Heart right ventricle (tissue), 16 donors: ENCODE measurements at places on chromosomes 1 and 21. TPM values are rescaled to one million over a fixed set of nuclear protein-coding genes. Genes with fewer than 3 reads are reported as not detected.

DNA sequence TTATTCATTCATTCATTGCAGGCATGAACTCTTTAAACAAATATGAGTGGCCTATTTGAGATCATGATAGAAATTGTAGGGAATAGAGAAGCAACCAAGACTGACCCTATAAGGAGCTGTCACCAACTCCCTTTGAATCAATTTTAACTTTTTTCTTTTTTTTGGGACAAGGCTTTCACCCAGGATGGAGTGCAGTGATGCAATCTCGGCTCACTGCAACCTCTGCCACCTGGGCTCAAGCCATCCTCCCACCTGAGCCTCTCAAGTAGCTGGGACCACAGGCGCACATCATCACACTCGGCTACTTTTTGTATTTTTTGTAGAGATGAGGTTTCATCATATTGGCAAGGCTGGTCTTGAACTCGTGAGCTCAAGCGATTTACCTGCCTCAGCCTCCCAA, 17.1 kb upstream of the ATP5PO start:
- H3K27ac ChIP-seq: no peak overlapping the region
- no peak overlapping the region for H3K4me3 ChIP-seq
- DNase-seq: no peak

- no peak overlapping the region for H3K4me3 ChIP-seq
- H3K27me3 ChIP-seq: no peaks in the 10 kb centered on the region
- H3K4me1 ChIP-seq: peaks cover 44% of the 10 kb centered on the region
- H3K36me3 ChIP-seq: no peaks in the 10 kb centered on the region
- no peak for DNase-seq
Measured at GRCh38 chr1:7554385-7555235, 216.5 kb upstream of the VAMP3 start.

DNA sequence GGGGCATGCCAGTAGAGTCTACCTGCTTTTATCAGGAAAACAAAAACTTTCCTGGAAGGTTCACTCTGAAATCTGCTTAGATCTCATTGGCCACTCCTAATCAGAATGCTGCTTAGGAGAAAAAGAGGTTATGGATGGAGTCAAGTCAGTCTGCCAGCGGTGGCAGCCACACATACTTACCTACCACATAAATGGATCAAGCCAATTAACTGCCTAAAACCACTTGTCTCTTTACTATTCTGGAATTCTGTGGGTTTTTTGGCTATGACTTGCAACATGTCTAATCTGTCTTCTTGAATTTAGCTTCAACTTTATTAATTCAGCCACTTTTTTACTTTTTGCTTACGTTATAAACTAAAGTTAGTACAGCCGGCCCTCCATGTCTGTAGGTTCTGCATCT, 140.2 kb upstream of the SERTAD4 start:
- no peaks in the 10 kb centered on the region for H3K36me3 ChIP-seq
- DNase-seq: no peak
- H3K27me3 ChIP-seq: no peaks in the 10 kb centered on the region
- H3K4me3 ChIP-seq: no peak overlapping the region

DNA sequence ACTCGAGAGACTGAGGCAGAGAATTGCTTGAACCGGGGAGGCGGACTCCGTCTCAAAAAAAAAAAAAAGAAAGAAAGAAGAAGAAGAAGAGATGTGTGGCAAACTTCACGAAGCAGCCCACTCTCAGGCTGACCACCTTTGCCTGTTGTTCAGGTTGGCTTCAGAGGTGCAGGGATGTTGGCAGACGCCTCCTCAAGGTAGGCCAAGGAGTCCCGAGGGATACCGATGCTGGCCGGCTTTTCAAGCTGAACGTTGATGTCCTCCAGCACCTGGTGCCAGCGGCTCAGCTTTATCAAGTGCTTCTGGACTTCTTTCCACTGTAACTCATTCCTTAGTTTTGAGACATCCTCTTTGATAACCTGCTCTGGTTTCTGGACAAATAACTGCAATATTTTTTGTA, 243.8 kb upstream of the ADGRL2 start:
- H3K4me1 ChIP-seq: no peaks in the 10 kb centered on the region
- H3K27me3 ChIP-seq: no peaks in the 10 kb centered on the region
- H3K27ac ChIP-seq: no peak overlapping the region

DNA sequence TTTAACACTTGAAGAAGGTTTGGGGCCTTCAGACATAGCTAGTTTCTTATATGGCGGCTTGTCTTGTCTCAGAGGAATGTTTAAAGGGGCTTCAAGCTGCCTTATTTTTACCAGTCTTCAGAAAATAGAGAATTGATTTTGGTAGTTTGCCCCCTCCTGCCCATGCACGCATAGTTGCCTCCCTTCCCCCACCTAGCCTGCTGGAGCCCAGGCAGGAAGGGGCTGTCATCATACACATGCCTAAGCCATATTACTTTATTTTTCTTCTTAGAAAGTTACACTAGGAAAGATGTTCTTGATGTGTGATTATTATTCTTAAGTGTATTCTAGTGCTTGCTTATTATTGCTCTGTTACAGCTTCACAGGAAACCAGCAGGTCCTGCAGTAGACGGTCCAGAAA, 18.3 kb downstream of the PBX1 start:
- H3K4me3 ChIP-seq: no peak overlapping the region
- peaks cover 24% of the 10 kb centered on the region for H3K4me1 ChIP-seq
- no peak for DNase-seq

- peak; percentile 68 for DNase-seq
- no peak overlapping the region for H3K4me3 ChIP-seq
- H3K4me1 ChIP-seq: peaks cover 9% of the 10 kb centered on the region
- H3K27ac ChIP-seq: no peak overlapping the region
- H3K27me3 ChIP-seq: peaks cover 3% of the 10 kb centered on the region
Measured at GRCh38 chr1:110615548-110616130, 9.5 kb upstream of the KCNA2 start.

DNA sequence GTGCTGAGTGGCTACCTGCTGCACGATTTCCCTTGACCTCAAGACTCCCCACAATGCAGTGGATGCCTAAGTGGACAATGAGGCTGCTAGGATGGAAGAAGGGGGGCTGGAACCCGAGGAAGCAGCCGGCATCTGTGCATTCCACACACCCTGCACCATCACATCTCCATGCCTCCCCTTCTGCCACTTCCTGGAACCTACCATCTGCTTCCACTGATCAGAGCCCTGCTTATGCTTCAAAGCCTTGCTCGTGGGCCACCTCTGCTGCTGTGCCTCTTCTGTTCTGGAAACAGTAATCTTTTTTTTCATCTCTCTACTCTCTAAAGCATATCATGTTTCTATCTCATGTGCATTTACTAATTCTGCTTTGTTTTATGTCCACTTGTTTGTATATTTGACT, 66.2 kb upstream of the WDR26 start:
- H3K36me3 ChIP-seq: no peaks in the 10 kb centered on the region
- H3K4me1 ChIP-seq: peaks cover 62% of the 10 kb centered on the region
- H3K27ac ChIP-seq: no peak overlapping the region
- no peak overlapping the region for H3K4me3 ChIP-seq
- no peaks in the 10 kb centered on the region for H3K27me3 ChIP-seq

DNA sequence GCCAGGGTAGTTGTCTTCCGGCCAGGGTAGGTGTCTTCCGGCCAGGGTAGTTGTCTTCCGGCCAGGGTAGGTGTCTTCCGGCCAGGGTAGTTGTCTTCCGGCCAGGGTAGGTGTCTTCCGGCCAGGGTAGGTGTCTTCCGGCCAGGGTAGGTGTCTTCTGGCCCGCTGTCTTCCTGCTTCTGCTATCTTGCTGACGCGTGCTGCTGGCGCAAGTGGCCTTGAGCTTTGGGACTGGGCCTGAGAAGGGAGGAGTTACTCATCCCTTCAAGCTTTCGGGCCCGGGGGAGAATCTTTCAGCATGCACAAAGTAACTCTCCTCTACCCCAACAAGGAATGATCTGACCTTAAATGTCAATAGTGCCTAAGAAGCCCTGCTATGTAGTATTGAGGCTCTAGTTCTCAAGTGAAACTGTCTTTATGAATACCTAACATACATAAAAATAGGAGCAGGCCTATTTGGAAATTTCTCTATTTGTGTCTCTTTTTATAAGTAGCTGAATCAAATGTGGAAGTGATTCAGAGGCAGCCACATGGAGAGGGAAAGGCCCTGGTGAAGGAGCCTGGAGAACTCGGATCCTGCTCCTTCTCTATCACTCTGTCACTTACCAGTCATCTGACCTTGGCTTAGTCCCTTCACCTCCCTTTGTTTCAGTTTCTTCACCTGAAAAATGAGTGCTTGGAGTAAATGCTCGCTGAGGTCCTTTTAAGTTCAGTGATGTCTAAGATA, 65.6 kb downstream of the RGL1 start:
- H3K36me3 ChIP-seq: peaks cover 15% of the 10 kb centered on the region
- peaks cover 25% of the 10 kb centered on the region for H3K4me1 ChIP-seq
- H3K27ac ChIP-seq: peak overlapping the region; percentile 67
- no peak overlapping the region for H3K4me3 ChIP-seq
- DNase-seq: peak; percentile 56
- H3K27me3 ChIP-seq: no peaks in the 10 kb centered on the region

DNA sequence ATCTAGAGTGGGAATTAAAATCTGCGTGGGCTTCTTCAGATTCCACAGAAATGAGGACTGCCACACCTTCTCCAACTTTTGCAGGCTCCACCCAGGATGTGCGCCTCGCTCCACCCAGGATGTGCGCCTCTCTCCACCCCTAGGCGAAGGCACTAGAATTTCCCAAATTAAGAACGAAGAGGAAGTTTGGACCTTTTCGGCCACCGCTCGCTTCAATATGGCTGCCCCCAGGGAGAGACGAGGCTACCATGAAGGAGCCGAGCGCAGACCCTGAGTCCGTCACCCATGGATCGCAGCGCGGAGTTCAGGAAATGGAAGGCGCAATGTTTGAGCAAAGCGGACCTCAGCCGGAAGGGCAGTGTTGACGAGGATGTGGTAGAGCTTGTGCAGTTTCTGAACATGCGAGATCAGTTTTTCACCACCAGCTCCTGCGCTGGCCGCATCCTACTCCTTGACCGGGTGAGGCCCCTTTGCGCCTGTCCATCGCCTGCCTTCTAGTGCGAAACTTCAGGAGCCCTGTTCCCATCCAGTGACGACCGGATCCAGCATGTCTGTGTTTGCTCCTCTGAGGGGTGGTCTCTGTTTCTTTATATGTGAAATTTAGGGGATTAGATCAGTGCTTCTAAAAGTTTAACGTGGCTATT, at the start of the genes CRYZ and TYW3:
Gene CRYZ (minus strand): TSS at position 91 of the 644 bp plus-strand sequence. CDS start 8,229 bp downstream, outside the sequence.
Gene TYW3 (plus strand): TSS at position 193 of the 644 bp plus-strand sequence. CDS start 93 bp downstream, at position 286.
- peak within 1 kb of the TSS; percentile 84 for H3K27ac ChIP-seq
- no peaks in the 10 kb centered on the region for H3K36me3 ChIP-seq
- no peaks in the 10 kb centered on the region for H3K27me3 ChIP-seq
- H3K4me3 ChIP-seq: peak within 1 kb of the TSS; percentile 74
- peak; percentile 96 for DNase-seq
- peaks cover 21% of the 10 kb centered on the region for H3K4me1 ChIP-seq

- H3K27ac ChIP-seq: no peak overlapping the region
- H3K27me3 ChIP-seq: no peaks in the 10 kb centered on the region
- no peaks in the 10 kb centered on the region for H3K4me1 ChIP-seq
Measured at GRCh38 chr1:242185731-242186130, 186.8 kb upstream of the MAP1LC3C start.

GRCh38 chr1:202958544-202959275, 598 bp upstream of the ADIPOR1 start:
- no peak for DNase-seq
- peak overlapping the region; percentile 92 for H3K27ac ChIP-seq
- peak overlapping the region; percentile 89 for H3K4me3 ChIP-seq
- H3K36me3 ChIP-seq: peaks cover 19% of the 10 kb centered on the region

- no peaks in the 10 kb centered on the region for H3K4me1 ChIP-seq
- no peaks in the 10 kb centered on the region for H3K27me3 ChIP-seq
- H3K4me3 ChIP-seq: no peak overlapping the region
- H3K27ac ChIP-seq: no peak overlapping the region
- no peak for DNase-seq
Measured at GRCh38 chr1:199082778-199083389, 444.0 kb downstream of the PTPRC start.

DNA sequence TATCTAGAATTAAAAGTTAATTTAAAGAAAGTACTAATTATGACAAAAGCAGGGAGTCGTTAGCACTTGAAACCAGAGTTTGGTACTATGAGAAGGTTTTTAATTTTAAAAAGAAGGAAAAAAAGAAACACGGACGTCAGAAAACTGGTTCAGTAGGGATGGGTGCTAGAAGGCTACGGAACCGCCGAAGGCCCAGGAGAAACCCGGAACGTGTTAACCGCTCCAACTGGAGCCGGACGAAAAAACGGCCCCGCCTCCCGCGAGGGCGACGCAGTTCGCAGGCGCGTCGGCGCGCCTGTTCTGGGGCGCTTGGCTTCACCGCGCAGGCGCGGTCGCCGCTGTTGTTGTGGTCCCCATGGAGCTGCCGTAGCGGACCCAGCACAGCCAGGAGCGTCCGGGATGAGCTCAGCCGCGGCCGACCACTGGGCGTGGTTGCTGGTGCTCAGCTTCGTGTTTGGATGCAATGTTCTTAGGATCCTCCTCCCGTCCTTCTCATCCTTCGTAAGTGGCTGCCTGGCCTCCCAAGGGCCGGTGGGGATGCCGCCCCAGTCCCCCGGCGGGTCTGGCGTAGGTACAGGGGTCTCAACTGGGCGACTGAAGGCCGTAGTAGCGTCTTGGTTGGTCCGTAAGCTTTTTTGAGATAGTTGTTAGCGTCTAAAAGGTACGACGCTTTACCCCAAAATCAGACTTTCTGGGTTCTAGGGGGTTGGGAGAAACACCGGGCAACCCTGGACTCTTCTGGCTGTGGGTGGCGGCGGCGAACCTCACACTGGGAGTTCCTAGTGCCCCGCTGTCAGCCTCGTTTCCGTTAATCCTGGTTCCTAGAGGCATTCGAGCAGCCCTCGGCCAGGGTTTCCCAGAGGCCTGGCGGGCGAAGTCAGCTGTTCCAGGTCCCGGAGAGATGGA, 31.4 kb upstream of the HMGN1 start:
- H3K4me1 ChIP-seq: peaks cover 12% of the 10 kb centered on the region
- peak overlapping the region; percentile 71 for H3K4me3 ChIP-seq
- peak; percentile 95 for DNase-seq
- peaks cover under 1% of the 10 kb centered on the region for H3K36me3 ChIP-seq

GRCh38 chr21:40270047-40270446, 402.8 kb downstream of the PCP4 start:
- no peak for DNase-seq
- no peaks in the 10 kb centered on the region for H3K27me3 ChIP-seq
- no peaks in the 10 kb centered on the region for H3K4me1 ChIP-seq
- no peaks in the 10 kb centered on the region for H3K36me3 ChIP-seq
- no peak overlapping the region for H3K4me3 ChIP-seq

DNA sequence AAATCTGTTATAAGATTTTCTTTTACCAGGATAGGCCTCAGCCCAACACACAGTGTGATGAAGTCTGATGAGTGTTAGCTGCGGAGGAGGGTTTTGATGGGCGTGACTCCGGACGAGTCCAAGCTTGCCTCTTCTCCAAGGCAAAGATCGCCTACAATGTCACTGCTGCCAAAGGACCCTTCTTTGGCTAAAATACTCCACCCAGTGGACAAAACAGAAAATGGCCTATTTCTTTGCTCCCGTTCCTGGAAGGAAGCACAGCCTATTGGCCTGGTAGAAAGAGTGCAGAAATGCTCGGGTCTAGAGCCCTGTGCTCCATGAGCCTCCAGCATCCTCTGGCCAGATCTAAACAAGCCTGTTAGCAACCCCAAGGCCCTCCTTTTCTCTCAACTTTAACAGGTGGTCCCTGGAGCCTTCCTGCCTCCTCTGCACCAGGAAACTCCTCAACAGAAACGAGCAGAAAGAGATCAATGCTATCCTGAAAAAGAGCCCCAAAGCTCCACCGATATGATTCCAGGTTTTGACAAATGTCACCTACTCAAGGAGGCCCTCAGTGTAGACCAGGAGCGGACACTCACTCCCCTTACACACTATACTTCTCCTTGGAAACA, 3.4 kb upstream of the CASQ2 start:
- peaks cover 7% of the 10 kb centered on the region for H3K27me3 ChIP-seq
- H3K4me1 ChIP-seq: peaks cover 7% of the 10 kb centered on the region
- peak; percentile 77 for DNase-seq
- H3K36me3 ChIP-seq: no peaks in the 10 kb centered on the region

GOLT1A gene
- not detected for total RNA-seq

ATAD3C gene
- 1.5 TPM for total RNA-seq

ARHGAP30 gene
- total RNA-seq: 16.4 TPM

ELF3 gene
- total RNA-seq: not detected
